Breast epithelium (tissue), 4 donors: ENCODE measurements at places on chromosomes 7 and 10.

- no peak for DNase-seq
Measured at GRCh38 chr10:31242902-31243301, 76.1 kb upstream of the ZEB1 start.

DNA sequence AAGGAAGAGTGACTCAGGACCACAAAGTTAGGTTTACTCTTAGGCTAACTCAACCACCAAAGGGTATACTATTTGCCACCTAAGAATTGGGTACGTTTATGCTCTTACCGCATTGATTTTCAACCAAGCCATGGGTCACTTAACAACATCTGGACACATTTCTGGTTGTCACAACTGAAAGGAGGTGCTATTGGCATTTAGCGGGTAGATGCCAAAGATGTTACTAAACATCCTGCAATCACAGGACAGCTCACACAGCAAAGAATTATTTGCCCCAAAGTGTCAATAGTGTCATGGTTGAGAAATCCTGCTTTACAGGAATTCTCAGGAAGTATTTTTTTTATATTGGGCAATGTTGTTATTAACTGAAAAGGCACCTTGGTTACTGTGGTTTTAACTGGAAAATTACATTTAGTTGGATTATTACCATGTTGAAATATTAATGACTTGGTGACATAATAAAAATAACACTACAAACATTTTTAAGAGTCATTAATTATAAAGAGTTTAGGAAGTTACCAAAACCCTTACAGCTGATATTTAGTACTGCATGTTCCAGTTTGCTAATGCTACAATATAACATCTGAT, 185.0 kb upstream of the TMEM196 start:
- peak; percentile 25 for DNase-seq

DNA sequence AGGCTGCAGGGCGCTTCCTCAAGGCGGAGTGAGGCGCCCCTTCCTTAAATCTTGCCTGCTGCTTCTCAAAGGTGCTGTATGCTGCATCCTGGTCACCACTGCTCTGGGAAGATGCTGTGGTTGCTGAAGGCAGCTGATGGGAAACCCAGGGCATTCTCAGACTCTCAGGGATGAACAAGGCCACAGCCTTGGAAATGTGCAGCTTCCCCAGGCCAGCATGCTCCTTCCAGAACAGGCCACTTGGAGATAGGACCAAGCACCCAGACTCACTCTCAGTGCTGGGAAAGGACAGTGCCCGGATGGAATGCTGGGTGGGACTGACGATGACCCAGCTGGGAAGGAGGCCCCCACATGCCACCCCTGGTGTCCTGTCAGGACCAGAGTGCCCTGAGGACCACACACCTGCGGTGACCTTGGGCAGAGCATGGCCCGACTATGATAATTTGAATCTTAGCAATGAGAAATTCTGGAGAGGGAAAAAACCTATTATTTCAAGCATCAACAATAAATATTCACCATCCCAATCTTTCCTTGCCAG, 235.5 kb downstream of the TNS3 start:
- peak; percentile 27 for DNase-seq

DNA sequence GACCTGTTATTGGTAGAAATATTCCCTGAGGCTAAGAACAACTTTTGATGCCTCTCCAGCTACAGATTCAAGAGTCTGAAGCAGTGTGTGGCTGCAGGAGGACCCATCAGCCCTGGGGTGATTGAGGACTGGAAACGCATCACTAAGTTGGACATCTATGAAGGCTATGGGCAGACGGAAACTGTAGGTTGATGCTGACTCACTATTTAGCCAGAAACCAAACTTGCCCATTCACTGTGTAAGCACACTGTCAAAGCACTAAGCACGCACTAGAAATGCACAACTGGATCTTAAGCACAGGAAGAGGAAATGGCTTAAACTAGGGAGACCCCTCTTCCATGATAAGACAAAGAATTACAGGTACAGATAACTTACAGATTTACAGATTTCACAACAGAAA, 20.8 kb downstream of the ACSM6 start:
- no peak for DNase-seq

DNA sequence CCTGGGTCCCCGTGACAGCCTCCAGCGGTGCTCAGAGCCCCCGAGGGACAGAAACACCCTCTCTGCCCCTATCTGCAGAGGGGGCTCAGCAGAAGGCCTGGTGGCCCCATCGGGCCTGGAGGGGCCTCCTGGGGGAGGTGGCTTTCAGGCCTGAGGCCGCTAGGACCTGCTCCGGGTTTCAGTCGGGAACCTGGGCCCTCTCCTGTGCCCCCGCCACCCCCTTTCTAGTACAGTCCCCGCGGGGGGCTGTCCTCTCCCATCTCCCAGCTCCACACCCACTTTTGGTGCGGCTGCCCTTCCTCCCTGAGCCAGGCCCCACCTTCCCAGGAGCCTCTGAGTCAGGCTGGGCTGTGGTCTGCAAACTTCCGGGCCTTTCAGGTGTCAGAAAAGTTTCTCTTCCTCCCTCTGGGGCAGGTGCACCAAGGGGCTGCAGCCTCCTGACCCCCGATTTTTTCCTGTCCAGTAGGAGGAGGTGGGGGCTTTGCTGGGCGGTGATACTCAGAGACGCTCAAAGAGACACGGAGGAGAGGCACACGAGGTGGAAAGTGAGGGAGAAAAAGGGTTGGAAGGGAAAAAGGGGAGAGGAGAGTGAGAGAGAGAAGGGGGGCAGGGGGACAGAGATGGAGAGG, 692 bp downstream of the CARD11 start:
- DNase-seq, result no peak

GRCh38 chr7:101468546-101469275, 106.0 kb downstream of the COL26A1 start:
- DNase-seq, result no peak

DNA sequence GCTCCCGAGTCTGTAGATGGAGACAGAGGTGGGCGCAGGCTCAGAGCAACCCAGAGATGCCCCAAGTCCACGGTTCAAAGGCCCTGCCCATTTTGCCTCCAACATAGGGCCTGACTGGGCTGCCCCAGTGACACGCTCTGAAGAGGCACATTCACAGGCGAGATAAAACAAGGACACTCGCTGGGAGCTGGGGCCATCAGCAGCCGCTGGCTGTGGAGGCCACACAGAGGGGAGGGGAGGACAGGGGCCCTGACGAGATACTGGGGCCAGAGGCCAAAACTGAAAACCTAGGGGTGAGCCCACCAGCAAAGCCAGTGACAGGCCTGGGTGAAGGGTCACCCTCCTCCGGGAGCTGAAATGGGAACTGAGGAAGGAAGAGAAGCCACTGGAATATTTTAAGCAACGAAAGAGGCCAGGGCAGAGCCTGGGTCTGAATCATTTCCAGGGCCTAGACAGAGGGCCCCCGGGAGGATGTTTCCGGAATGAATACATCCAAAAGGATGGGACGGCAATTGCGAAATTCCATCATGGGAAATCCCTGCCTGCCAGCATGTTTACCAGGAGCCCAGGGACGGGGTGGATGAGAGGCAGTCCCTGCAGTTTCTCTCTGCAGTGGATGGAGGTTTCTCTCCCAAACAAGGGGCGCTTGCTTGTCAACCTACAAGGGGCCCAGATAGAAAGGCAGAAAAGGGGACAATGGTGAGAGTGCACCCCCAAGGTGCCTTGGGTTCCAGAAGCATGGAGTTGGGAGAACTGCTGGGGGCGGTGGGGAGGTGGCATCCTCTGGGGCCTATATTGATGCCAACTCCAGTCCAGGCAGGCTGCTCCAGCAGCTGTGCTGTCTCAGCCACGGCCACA, 29.0 kb upstream of the HSPA12A start:
- DNase-seq, result peak; percentile 34

- DNase-seq, result no peak
Measured at GRCh38 chr10:103916876-103917275, 1.1 kb downstream of the STN1 start.

- DNase-seq, result no peak
Measured at GRCh38 chr10:28970231-28970630, 292.9 kb downstream of the BAMBI start.

DNA sequence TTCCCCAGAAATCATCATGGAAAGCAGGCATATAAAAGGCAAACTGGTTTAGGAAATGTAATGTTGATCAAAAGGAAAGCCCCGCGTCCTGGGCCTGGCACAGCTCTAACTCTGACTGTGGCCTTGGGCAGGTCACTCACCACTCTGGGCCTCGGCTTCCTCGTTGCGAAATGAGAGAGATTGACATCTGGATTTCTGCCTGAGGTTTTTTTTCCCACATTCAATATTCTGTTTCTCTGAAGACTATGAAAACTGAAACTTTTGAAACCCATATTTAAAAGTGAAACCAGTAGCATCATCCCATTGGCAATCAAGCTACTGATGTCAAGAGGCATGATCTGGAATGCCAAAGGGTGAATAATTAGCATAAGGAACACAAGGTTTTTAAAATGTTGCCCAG, 369.7 kb upstream of the NPVF start:
- DNase-seq, result no peak

DNA sequence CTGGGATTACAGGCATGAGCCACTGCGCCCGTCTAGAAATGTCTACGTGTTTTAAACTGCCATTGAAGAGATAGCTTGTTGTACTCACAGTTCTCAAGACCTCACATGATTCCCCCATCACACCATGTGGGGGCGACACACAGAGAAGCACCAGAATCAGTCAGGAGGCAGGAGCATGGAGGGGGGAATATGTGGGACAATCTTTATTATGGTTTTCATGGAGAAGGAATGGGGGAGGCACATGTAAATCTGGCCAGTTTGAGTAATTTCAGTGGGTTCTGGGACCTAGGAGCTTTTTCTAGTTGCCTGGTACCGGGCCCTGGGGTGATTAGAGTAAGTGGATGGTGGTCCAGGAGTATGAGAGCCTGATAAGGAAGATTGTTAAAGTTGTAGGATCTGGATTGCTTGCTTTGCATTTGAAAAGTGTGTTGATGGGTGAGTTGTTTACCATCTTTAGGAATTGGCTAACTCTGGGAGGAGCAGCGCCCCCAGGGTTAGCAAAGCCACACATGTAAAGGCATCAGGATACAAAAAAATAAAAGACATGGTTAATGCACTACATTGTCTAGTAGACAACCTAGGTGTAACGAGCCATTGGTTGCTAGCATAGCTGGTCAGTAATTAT, 85.4 kb upstream of the SLC13A1 start:
- DNase-seq, result no peak

DNA sequence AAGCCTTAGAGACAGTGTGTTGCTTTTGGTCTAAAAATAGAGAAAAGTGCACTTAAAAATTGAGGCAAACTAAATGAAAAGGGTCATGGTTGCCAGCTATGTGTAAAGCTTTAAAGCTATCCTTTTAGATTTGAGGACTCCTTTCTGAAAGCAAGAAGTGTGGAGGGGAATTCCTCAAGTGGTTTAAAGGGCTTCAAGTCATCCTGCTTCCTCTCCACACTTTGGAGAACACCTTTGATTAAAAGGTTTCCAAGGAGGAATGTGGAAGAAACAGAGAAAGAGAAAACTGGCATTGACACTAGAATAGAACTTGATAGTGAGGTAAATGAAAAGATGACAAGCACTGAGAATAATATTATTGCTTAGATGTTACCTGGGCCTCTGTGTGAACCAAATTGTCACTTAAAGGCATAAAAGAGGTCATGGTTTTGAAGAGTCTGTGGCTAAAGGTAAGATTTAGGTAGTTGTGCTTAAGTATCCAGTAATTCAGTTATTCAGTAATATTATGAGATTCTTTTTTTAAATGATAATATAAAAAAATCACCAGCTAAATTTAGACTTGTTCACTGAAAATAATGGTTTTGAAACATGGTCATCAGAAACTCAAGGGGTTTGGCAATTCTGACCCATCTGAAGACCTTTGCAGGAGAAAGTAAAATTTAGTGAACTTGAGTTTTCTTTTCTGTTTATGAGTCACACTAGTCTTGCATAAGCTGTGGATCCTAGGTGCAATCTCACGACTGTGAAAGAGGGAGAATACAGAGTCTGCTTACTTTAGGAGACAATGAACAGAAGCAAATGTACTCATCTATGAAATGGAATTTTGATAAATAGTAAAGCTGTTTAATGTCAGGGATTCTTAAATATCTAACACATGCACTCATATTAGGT, 466.0 kb downstream of the KIF20B start:
- no peak for DNase-seq

DNA sequence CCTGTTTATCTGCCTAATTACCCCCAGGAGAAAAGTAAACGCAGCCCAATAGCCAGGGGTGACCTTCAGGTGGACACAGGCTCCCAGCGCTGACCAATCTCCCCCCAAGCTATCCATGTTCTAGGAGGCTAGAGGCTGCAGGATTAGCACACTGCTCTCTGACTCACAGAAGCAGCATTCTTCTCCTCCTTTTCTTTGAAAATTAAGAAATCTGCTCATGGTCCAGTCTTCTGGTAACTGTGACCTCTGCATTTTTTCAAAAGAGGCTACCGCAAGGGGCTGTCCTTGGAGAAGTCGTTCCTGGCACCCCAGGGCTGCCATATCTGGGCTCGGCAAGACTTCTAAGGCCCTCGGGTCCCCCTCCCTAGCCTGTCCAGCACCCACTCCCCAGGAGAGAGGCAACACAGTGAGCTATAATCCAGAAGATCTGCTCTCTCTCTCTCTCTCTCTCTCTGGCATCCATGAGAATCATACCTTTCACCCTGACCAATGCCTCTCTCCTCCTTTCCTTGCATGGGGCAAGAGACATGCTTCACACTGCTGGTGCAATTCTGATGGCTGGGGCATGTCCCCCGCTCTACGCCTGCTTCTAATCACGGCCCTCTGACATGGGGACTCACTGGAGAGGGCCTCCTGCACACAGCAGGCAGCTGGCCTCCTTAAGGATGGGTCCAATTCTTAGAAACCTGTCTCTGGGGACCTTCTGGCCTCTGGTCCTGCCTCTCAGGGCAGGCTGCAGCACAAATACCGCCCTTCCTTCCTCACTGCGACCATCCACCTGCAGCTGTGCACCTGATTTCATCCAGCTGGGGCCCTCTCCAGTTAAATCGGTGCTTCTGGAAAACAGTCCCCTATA, 27.3 kb downstream of the ANXA11 start:
- no peak for DNase-seq

- no peak for DNase-seq
Measured at GRCh38 chr7:121530227-121531174, 134.4 kb upstream of the FAM3C start.

DNA sequence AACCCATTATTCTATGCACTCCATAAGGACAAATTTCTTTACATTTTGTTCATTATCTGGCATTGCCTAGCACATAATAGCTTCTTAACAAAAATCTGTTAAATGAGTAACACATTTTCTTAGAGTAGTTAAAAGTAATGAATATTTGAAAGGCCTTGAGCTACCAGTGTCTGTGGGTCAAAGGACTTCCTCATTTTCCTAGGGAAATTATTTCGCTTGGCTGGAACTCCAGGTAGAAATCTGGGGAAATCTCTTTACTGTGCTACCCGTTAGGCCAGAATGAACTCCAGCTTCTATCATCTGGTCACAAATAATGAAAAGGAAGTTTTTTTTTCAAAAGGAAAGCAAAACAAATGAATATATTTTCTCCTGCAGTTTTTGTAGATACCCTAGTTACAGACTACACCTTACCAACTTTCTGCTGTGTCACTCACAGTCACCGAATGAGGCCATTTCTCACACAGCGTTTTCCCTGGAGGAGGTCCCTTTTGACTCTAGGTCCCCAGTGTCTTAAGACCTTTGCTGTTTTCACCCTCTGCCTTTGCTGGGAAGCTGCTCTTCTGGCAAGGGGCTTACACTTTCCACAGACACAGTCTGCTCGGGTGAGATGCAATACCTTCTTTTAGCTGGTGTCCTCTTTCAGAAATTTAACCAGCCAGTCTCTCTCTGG, 1.6 kb downstream of the SAMD9L start:
- no peak for DNase-seq
